Progenitor cell of endocrine pancreas (in vitro differentiated cells): ENCODE measurements at places on chromosomes 16 and 17. TPM values are rescaled to one million over a fixed set of nuclear protein-coding genes. Genes with fewer than 3 reads are reported as not detected.

GRCh38 chr17:17171186-17171585, 34.9 kb downstream of the PLD6 start:
- DNase-seq: no peak

DNA sequence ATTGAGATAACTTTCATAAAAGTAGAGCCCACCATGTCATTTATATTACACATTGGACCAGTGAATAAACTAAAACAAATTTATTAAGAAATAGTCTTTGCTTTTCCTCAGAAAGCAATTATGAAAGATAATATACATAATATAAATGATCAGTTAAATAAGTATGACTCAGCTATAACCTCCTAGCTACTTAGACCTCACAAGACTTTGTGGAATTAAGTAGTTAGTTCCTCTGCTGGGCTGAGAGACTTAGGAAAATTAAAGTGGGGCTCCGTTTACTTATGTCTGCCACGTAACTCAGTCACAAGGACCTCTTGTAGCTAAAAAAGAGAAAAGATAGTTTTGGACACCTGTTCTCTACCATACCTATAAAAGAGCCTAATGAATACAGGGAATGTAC, 76.9 kb downstream of the MRTFB start:
- DNase-seq: no peak

DNA sequence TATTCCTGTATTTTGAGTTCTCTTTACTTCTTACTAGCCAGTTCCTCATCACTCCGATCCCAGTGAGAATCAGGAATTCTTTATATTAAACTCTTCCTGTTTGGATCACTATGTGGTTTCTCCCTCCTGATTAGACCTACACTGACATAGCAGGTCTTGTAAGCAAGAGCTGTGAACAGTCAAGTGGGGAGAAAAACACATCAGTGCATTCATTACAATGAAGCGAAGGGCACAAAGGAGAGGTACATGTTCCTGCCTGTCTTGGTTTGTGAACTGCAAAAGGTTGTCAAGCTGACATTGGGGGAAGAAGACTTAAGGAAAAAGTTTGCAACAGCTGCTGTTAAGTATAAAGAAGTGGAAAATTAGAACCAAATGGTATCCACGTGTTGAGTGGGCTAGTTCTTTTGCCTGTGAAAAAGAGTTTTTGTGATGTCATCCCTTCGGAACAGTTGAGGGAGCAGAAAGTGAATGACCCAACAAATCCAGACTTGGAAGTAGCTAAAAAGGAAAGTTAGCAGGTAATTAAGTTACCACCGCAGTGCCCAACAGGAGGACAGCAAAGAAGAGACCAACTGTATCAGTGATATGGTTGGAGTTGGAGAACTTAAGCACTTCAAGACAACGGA, 23.0 kb upstream of the TRIM25 start:
- DNase-seq: no peak

The CASKIN2 gene
- 47.6 and 50.6 TPM in 2 replicates for total RNA-seq

GRCh38 chr17:61352781-61353491, 46.7 kb upstream of the TBX2 start:
- DNase-seq: no peak
